ENCODE measurements at places on chromosomes 11 and 22. TPM values are rescaled to one million over a fixed set of nuclear protein-coding genes. Genes with fewer than 3 reads are reported as not detected.

Gene APOA5
- total RNA-seq, result not detected

Gene GPR83
- total RNA-seq, result under 0.01 TPM

Gene FAM118B
- 25.8 TPM for total RNA-seq

Gene OR51B4
- total RNA-seq, result not detected

Gene GLB1L3
- total RNA-seq, result not detected

Gene APOBEC3A
- total RNA-seq, result not detected

Gene HBB
- total RNA-seq, result not detected

Gene TMEM86A
- total RNA-seq, result 0.32 TPM

Gene SLC3A2
- 117 TPM for total RNA-seq

Gene SLC6A5
- total RNA-seq, result not detected

Gene MUC5AC
- total RNA-seq, result not detected

Gene CRY2
- total RNA-seq, result 14.5 TPM

Gene DEFB131B
- total RNA-seq, result not detected

Gene OR52E2
- not detected for total RNA-seq

Gene MIOX
- total RNA-seq, result not detected

Gene MS4A4E
- total RNA-seq, result not detected

Gene LRRC56
- 0.64 TPM for total RNA-seq

Gene MTCH2
- 78.9 TPM for total RNA-seq

Gene LDHAL6A
- total RNA-seq, result not detected

Gene SLC36A4
- total RNA-seq, result 11.9 TPM

Gene SLC22A9
- not detected for total RNA-seq
